Panc1 (cell line): ENCODE measurements at places on chromosomes 11 and 22. TPM values are rescaled to one million over a fixed set of nuclear protein-coding genes. Genes with fewer than 3 reads are reported as not detected.

DNA sequence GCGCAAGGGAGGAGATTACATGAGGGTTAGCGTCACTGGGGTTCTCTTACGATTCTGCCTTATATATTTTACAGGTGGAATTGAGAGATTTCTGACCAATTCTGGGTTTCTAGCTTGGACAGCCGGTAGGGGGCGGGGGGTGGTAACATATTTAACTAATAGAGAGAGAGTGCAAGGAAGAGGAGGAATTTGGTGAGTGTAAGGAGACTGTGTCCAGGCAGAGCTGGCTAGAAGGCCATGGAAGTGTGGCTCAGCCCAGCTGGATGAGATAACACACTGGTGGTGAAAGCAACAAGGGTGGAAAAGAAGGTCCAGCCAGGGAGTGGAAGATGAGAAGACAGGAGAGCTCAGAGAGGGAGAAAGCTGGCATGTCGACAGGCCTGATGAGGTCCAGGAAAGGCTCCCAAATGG is 56.5 kb downstream of the ST3GAL4 start:
- no peak for DNase-seq

MUC6 gene
- total RNA-seq = 0.49 TPM

NAV2 gene
- 22.7 TPM for total RNA-seq

- DNase-seq = no peak
Measured at GRCh38 chr22:19596680-19597398, 72.6 kb upstream of the CLDN5 start.

DNA sequence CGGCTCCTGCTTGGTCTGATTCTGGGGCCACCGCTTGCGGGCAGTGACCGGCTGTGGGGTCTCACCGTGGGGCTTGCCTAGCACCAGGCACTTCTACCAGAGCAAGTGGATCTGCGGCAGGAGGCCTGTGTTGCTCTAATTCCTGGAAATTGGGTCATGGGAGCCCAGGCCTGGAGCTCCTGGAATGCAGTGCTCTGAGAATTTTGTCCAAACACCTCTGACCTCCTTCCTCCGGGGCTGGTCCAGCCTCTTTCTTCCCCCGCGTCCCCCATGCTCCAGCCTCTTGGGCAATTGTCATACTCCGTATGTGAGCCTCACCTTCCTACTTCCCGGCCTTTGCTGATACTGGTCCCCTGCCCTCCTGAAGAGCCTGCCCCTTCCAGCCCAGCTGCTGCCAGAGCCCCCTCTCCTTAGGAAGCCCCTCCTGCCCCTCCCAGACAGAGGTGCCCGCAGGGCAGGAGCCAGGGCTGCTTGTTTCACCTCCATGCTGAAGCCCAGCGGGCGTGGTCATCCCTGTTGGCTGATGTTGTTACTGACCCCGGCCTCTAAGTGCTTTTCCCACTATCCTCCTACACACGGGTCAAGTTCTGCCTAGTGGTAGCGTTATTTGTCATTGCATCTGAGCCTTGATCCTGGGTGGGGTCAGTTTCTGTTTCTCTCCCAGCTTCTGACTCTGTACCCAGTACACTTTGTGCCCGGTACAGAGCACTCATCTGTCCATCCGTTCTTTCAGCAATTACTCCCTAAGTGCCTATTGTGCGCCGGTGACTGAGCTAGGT is 9.6 kb downstream of the MGAT3 start:
- DNase-seq = no peak

GRCh38 chr22:21020802-21021429 is 6.0 kb downstream of the P2RX6 start:
- no peak for DNase-seq

- DNase-seq = no peak
Measured at GRCh38 chr22:26439559-26439958, 10.5 kb downstream of the ASPHD2 start.

- DNase-seq = no peak
Measured at GRCh38 chr11:68707527-68707926, 23.2 kb downstream of the GAL start.

SERPIND1 gene
- 0.18 TPM for total RNA-seq

DNA sequence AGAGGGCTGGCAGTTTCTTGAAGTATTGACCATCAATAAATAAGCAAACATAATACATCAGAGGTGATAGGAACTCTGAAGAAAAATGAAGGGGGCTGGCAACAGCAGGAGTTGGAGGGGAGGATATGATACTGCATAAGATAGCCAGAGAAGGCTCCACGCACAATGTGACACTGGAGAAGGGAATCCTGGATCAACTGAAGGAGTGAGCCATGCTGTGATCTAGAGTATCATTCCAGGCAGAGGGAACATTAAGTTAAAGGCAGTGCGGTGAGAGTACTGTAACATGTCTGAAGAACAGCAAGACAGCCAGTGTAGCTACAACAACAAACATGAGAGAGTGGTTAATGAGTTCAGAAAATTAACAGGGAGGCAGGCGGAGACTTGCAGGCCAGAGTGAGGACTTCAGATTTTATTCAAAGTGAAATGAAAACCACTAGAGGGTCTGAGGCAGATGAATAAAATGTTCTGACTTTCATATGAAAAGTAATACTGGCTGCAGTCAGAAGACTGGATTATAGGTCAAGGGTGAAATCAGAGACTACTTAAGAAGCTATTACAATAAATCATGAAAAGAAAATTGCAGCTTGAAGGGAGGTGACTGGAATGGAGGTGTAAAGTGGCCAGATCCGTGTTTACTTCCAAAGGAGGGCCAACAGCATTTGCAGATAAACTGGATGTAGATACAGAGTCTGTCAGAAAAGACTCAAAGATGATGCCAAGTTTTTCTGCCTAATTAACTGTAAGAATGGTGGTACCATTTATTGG is 49.4 kb downstream of the RRAS2 start:
- DNase-seq = no peak

PHOX2A gene
- not detected for total RNA-seq
